Renal pelvis (tissue), 12 donors: ENCODE measurements at places on chromosomes 16 and 17. TPM values are rescaled to one million over a fixed set of nuclear protein-coding genes. Genes with fewer than 3 reads are reported as not detected.

- no peak for DNase-seq
These were observed 39.0 kb downstream of the SOST start for GRCh38 chr17:43719578-43719977.

DNA sequence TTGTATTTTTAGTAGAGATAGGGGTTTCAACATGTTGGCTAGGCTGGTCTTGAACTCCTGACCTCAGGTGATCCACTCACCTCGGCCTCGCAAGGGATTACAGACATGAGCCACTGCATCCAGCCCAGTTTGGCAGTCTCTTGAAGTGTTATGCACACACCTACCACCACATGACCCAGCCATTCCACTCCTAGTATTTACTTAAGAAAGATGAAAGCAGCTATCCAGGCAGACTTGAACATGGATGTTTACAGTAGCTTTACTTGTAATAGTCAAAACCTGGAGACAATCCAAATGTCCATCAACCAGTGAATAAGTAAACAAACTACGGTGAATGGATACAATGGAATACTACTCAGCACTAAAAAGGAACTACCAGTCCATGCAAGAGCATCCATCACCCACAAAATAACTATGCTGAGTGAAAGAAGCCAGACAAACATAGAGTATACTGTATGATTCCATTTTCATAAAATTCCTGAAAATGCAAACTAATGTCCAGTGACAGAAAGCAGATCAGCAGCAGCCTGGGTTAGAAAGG is 37.8 kb upstream of the RASD1 start:
- no peak for DNase-seq

GRCh38 chr16:4392382-4393239 is 21.0 kb downstream of the VASN start:
- DNase-seq: peak; percentile 80

- DNase-seq: no peak
These were observed 68.5 kb downstream of the CYLD start for GRCh38 chr16:50810241-50810965.

DNA sequence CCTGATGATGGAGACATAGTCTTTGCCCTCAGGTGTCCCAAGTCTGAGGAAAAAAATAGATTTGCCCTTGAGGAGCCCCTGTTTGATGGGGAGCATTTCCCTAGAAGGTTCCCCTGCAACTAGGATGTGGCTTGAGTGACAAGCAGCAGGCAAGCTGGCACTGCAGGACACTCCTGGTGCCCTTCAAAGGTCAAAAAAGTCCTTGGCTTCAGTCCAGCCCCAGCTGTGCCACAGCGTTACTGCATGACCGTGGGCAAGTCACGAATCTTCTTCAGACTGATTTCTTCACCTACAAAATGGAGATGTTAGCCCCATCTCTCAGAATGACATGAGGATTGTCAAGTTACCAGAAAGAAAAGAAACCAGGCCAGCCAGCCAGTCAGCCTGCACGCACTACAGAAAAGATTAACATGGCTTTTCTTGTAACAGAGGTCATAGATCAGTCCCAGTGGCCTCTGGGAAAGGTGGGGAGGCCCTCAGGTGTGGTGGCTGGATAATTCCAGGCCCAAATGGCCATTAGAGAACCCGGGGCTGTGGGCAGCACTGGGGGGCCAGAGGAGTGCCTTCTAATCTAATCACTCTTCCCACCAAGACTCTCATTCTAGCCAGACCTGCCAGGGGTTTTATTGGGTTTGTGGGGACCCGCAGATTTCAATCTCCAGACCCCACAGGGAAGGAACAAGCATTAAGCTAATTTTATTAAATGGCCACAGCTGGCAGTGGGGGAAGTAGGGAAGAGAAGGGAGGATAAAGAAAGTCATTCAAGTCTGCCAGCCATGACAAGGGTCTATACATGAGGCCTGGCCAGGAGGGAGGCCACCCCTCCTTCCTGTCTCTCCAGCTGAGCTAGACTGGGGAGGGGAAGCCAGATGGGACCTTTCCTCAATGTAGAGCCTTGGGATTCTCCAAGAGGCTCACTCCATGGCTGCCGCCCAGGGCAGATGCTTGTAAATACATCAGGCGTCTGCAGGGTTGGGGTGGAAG is 9.7 kb upstream of the KIF18B start:
- no peak for DNase-seq

DNA sequence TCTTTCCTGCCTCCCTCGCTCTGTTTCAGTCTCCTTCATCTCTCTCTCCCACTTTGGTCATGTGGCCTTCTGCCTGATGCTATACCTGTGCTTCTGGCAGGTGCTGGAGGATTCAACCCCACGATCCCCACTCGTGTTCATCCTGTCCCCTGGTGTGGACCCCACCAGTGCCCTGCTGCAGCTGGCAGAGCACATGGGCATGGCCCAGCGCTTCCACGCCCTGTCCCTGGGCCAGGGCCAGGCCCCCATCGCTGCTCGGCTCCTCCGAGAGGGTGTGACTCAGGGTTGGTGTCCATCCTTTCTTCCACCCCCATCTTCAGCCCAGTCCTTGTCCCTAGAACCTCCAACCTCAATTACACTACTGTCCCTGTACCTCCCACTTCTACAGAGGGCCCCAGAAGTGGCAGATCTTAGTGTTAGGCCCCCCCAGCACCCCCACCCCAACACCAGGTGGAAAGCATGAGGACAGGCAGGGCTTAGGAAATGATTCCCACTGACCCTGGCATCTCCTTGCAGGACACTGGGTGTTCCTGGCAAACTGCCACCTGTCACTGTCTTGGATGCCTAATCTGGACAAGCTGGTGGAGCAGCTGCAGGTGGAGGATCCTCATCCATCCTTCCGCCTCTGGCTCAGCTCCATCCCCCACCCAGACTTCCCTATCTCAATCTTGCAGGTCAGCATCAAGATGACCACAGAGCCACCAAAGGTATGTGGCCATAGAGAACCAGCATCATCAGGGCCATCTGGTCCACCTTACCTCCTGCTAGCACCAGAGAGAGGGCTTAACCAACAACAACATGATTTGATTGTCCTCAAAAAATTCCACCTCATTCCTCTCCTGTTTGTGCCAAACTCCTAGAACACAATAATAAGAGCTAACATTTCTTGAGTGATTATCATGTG is 9.7 kb upstream of the KDM6B start:
- DNase-seq: no peak

GRCh38 chr16:87968541-87968940 is 17.3 kb downstream of the BANP start:
- no peak for DNase-seq

DNA sequence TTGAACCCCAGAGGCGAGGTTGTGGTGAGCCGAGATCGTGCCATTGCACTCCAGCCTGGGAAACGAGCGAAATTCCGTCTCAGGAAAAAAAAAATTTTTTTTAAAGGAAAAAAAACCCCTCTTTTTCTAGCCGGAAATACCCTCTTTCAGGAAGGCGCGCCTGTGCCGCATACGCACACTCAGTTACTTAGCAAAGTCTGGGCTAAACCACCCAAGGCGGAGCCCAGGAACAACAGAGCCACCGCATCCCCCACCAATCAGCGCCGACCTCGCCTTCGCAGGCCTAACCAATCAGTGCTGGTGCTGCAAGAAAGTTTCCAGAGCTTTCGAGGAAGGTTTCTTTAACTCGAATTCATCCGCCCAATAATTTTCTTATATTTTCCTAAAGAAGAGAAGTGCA is 510.4 kb downstream of the KCNJ18 start:
- no peak for DNase-seq

DNA sequence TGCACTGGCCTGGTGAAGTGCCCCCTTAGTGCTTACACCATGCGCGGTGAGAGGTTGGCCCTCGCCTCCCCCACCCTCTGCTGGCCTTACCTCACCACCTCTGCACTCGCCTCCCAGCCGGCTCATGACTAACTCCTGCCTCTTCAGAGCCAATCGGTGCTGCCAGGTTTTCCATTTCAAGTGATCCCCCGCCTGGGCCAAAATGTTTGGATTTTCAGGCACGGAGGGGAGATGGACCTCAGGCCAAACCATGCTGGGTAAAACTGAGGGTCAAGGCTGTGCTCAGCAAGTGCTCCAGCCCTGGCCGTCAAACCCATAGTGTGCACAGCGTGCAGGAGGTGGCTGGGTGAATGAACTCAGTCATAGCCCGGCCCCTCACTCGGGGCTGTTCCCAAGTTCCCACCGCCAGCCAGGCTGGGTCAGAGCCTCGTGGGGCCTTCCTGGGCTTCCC is 175.4 kb downstream of the SEC14L1 start:
- DNase-seq: no peak

GRCh38 chr16:3075523-3075915 is 10.1 kb downstream of the IL32 start:
- no peak for DNase-seq

- no peak for DNase-seq
These were observed 7.4 kb downstream of the CMIP start for GRCh38 chr16:81451753-81452680.

- no peak for DNase-seq
These were observed 24.6 kb downstream of the CMIP start for GRCh38 chr16:81469183-81469677.

- no peak for DNase-seq
These were observed 182.6 kb downstream of the C16orf95 start for GRCh38 chr16:87134628-87134995.

DNA sequence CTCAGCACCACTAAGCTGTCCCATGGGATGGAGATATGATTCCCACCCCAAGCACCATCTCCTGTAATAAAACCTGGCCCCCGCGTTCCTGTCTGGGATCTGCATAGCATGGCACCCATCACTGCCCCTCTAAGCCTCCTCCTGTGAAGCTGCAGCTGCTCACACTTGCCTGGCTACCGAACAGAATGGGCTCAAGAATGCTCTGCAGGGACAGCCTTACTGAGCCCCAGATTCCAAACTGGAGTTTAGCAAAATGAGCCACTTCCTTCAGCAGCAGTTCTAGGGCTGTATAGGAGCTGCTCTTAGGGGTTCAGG is 256.1 kb downstream of the CPPED1 start:
- DNase-seq: no peak

DNA sequence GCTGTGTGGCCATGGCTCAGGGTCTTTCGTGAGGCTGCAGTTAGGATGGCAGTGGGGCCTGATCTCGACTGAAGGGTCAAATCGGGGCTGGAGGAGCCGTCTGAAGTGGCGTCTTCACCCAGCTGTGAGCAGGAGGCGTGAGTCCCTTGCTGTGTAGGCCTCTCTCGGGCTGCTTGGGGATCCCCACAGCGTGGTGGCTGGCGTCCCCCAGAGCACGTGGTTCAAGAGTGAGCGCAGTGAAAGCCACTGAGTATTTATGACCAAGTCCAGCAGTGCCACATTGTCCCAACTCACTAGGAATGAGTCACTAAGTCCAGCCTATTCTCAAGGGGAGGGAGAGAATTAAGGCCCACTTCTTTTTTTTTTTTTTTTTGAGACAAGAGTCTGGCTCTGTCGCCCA is 11.7 kb upstream of the TCF25 start:
- no peak for DNase-seq

GRCh38 chr17:66950325-66950724 is 14.2 kb upstream of the CACNG4 start:
- DNase-seq: no peak

DNA sequence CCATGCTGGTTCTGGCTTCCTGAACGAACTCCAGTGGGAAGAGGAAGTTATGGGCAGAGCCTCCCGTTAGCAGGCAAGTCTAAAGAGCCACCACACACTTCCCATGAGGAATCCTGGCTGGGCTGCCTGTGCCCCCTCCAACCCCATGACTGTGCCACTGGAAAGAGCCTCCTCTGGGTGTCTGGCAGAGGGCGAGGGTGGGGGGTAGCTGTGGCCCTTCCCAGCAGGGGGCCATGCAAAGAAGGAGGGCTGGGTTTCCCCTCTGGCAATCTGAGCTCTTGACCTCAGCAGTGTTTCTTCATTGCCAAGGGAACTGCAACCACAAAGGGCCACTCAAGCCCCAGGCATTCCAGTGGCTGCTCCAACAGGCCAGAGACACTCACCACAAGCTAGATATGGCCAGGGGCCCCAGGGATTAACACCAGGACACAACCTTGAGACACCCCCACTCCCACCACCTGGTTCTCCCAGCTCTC is 1.7 kb upstream of the RRAD start:
- no peak for DNase-seq

DNA sequence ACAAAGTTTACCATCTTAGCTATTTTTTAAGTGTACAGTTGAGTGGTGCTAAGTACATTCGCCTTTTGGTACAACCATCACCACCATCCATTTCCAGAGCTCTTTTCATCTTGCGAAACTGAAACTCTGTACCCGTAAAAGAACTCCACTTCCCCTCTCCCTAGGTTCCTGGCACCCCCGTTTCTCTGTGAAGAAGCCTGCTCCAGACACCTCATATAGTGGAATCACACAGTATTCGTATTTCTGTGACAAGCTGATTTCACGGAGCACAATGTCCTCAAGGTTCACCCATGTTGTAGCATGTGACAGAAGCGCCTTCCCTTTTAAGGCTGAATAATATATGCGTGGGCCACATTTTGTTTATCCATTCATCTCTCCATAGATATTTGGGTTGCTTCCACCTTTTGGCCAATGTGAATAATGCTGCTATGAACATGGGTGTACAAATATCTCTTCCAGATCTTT is 54.2 kb upstream of the MAP3K14 start:
- no peak for DNase-seq

GRCh38 chr17:75566834-75567233 is 20.8 kb upstream of the MYO15B start:
- DNase-seq: no peak

- DNase-seq: no peak
These were observed 131.3 kb downstream of the PMP22 start for GRCh38 chr17:15133826-15134225.

GRCh38 chr16:84594725-84595038 is 23.2 kb downstream of the COTL1 start:
- DNase-seq: no peak

- no peak for DNase-seq
These were observed 50.8 kb upstream of the KCNJ16 start for GRCh38 chr17:70024253-70024652.

DNA sequence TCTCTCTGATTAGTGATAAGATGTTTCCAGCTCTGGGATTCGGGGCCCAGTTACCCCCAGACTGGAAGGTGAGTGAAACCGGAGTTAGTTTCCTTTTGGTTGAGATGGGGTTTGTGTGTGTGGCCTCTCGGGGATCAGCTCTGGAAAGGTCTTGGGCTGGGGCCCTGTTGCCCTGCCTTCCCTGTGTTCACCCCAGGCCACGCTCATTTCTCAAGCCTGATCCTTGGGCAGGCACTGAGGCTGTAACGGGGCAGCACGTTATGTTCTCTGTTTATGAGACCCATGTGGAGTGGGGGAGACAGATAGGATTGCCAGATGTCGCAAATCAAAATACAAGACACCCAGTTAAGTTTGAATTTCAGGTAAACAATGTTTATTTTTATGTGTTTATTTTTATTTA is 35.5 kb downstream of the CPNE2 start:
- DNase-seq: no peak

GRCh38 chr17:63760771-63761539 is 12.4 kb downstream of the CCDC47 start:
- no peak for DNase-seq

- no peak for DNase-seq
These were observed 13.9 kb downstream of the CLUH start for GRCh38 chr17:2697611-2698162.

Gene WFIKKN1
- polyA plus RNA-seq: 2.8 TPM

Gene PHKG2
- polyA plus RNA-seq: 44.8 TPM

Gene CDR2L
- polyA plus RNA-seq: 8.2 TPM

Gene KIF1C
- polyA plus RNA-seq: 99.7 TPM

Gene DNASE1L2
- 0.84 TPM for polyA plus RNA-seq

Gene CCL17
- polyA plus RNA-seq: 0.21 TPM

Gene WNT3
- 2.3 TPM for polyA plus RNA-seq

Gene SPATA22
- 0.38 TPM for polyA plus RNA-seq

Gene KCNH6
- 2.5 TPM for polyA plus RNA-seq

Gene LPO
- polyA plus RNA-seq: 0.09 TPM

Gene TADA2A
- polyA plus RNA-seq: 27.9 TPM

Gene GINS2
- 20.2 TPM for polyA plus RNA-seq

Gene AXIN2
- polyA plus RNA-seq: 20.3 TPM

Gene CHAD
- 3.6 TPM for polyA plus RNA-seq
